Activated T-cell treated with anti-CD3 and anti-CD28 coated beads, Interleukin-2, amount 50 U/mL, for 24 hours (primary cell): ENCODE measurements at places on chromosomes 3 and 15.

DNA sequence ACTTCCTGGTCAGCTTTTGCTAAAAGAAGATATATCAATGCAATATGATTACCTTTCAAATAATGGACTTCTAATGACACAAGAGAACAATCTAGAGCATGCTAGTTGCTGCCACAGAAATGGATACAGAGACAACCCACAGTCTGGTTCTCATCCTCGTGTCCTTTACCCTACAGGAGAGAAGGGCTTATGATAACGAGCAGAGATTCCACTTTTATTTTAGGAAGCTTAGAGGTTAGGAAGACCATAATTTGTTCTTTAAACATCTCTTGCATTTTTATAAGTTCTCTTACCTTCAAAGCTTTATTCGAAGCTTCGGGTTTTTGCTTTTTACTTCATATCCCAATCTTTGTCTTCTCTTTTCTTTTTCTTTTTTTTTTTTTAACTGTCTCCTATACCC lies 39.1 kb downstream of the FILIP1L start:
- no peak for DNase-seq

- DNase-seq: no peak
Measured at GRCh38 chr3:56522374-56522773, 34.6 kb upstream of the CCDC66 start.

- DNase-seq: no peak
Measured at GRCh38 chr15:67587331-67587730, 44.8 kb downstream of the MAP2K5 start.

- DNase-seq: no peak
Measured at GRCh38 chr15:90358124-90359033, 6.3 kb downstream of the ZNF774 start.

GRCh38 chr3:33438881-33439545 lies 1.2 kb downstream of the UBP1 start:
- no peak for DNase-seq

- DNase-seq: no peak
Measured at GRCh38 chr3:44031387-44032380, 210.0 kb upstream of the TOPAZ1 start.

GRCh38 chr15:79115986-79116665 lies 25.5 kb upstream of the RASGRF1 start:
- no peak for DNase-seq

DNA sequence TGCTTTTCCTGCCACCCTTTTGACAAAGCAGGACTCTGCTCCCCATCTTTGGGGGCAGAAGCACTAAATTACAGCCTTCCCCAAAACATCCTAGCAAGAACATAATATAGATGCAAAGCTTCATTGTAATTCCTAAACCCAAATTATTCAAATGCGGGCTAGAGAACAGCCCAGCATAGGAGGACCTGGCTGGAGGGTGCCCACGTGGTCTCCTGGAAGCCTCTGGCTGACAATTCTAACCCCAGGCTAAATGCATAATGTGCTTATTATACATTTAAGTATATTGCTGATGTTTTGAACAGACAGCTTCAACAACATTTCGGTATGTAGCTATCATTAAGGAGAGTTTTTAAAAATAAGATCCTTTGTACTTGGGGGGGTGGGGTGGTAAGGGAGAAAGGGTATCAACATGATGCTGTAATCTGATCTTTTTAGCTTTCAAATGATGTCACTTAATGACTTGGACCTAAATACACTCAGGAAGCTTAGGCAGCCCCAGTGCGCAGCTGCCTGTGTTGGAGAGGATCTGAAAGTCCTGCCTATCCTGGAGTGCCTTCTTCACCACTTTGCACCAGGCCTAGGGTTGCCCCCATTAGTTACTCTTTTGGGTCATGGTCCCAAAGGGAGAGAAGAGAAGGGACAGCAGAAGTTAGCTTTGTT lies 57.2 kb upstream of the USP3 start:
- no peak for DNase-seq

GRCh38 chr3:128854475-128854874 lies 24.9 kb upstream of the ACAD9 start:
- DNase-seq: no peak

DNA sequence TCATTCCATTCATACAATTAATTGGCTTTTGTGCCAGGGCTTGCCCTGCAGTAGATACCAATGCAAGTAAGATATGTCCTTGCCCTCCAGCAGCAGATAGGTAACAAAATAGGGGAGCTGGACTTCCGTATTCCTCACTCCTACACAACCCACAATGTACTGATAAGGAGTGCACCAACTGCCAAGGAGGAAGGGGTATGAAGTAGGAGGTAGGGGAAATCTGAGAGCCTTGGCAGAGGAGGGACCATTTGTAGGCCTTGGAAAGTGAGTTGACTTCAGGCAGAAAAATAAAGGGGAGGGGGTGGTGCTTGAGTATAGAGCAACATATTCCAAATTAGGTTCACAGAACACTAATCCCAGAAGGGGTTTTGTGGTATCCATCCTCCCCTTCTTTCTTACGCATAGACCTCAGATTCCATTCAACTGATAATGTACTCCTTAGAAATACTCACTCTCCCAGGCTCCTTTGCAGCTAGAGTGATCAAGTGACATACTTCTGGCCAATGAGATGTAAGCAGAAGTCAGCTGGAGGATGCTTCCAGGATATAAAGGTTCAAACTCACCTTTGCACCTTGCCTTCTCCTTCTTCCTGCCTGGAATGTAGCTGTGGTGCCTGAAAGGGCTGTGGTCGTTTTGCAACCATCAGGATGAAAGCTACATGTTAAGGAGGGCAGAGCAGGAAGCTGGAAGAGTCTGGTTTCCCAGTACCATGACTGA lies 127.1 kb upstream of the SMAD3 start:
- no peak for DNase-seq

- no peak for DNase-seq
Measured at GRCh38 chr15:99453637-99454030, 112.2 kb upstream of the MEF2A start.

GRCh38 chr3:153245661-153246060 lies 83.6 kb downstream of the RAP2B start:
- no peak for DNase-seq

DNA sequence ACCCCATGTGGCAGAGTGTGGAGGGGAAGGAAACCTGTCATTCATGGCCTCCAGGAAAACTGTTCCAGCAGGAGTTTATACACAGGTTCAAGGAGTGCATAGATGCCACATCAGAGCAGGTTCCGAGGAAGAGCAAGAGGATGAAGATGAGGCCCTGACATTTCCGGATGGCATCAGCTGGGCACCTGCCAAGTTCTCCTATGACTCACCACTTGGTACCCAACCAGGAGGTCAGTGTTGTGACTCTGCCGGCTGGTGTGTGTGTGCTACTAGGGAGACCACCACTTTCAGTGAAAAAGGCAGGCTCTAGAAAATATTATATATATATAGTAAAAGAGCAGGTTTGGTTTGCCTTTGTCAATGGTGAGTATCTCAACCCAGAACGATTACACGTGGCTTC lies 69.3 kb downstream of the NTRK3 start:
- DNase-seq: no peak

DNA sequence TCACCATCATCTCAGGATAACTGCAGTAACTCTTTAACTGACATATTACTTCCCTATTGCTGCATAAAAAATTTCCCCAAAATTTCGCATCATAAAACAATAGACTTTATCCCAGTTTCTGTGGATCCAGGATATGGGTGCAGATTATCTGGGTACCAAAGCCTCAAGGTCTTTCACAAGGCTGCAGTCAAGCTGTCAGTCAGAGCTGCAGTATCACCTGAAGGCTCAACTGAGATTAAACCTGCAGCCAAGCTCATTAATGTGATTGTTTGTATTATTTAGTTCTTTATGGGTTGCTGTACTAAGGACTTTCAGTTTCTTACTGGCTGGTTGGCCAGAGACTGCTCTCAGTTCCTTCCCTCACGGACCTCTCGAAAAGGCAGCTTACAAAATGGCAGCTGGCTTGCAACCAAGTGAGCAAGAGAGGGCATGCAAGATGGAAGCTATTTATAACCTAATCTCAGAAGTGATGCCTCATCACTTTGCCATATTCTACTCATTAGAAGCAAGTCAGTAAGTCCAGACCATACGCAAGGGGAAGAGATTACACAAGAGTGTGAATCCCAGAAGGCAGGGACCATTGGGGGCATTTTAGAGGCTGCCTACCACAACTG lies 54.9 kb downstream of the DCUN1D1 start:
- DNase-seq: no peak

DNA sequence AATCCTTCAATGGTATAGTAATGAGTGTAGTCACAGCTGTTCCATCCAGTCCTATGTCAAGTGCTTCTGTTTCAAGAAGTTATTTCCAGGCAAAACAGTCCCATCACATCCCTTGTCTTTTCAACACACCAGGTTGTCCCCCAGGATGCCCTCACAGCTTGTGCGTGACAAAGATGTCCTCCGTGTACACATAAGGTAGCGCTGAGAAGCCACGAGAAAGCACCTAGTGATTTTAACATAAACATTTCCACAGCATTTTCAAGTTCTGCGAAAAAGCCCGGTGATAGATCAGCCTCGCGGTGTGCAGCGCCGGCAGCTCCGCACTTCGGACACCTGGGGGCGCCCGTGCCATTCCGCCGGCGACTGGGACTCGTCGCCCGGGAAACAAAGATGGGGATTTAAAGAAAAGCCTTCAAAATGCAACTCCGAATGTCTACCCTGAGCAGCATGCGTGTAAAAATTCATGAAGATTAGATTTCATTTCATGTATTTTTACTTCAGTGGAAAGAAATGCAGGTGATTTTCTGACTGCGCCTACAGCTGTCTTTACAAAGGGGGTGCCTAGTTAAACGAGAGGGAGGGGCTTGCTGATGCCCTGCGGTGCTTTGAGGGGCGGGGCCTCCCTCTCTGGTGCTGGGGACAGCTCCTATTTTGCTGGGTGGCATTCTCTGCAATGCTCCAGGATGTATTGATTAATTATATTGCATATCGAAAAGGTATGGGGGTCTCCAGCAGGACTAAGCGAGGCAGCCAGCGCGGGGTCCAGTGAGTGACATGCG lies 49.9 kb downstream of the KY start:
- DNase-seq: peak; percentile 77

- DNase-seq: no peak
Measured at GRCh38 chr15:50358845-50359244, 3.8 kb upstream of the GABPB1 start.

DNA sequence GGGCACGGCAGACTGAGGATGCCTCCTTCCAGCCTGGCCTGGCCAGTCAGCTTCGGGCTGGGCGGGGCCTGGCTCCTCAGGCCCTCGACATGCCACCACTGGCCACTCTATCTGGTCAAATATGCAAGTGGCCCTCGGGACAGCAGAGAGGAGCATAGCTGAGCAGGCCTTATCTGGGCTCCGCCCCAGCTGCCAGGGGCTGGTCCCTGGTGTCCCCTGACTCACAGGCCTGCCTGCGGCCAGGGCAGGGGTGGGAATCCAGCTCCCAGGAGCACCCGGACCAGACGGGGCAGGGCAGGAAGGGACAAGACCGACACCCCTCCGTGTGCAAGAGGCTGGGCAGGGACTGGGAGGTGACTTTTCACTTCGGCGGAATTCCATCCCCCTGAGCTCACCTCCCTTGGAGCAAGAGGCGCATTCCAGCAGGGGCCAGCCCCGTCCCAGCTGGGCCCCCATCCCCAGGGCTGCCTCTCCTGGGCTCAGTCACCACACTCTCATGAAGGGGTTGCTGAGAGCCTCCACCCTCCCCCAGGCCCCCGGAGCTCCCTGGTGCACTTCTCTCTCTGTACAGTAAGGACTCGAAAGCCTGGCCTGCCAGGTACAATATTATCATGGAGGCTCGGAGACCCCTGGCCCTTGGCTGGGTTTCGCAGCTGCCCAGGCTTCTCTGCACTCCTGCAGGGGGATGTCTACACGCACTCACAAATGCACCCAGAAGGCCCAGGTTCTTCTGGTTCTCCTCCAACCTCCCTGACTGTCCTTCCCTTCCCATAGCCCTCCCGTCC lies 29.5 kb downstream of the WNT7A start:
- no peak for DNase-seq

DNA sequence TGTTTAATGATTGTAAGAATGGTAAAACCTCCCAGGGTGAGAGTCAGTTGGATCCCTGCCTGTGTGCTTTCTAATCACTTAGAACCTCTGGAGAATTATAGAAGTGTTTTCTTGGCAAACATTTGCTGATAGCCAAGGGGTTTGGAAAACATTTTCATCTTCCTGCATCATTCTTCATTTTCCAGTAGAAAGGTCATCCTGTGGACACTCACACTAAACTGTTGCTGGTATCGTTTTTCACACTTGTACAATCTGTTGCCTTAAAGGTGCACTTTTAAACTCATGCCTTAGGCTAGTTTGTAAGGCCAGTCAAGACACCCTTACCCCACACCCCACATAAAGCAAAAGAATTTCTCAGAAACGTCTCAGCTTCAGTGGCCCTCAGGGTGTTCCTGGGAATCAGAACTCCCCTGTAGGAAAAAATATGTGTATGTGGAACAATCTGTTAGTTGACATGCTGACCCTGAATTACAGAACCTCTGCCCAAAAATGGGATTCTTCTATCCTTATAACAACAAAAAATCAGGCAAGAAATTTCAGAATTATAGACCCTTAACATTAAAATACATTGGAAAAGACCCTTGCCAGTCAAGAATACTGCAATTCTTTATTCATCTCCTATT lies 5.8 kb upstream of the PLD1 start:
- no peak for DNase-seq

- no peak for DNase-seq
Measured at GRCh38 chr3:114223143-114223542, 14.2 kb downstream of the ZNF80 start.

GRCh38 chr3:126448136-126448892 lies 27.4 kb downstream of the ZXDC start:
- no peak for DNase-seq

- DNase-seq: no peak
Measured at GRCh38 chr3:115099986-115100571, 47.0 kb downstream of the ZBTB20 start.

GRCh38 chr3:44991326-44991725 lies 15.3 kb downstream of the EXOSC7 start:
- DNase-seq: no peak

- DNase-seq: no peak
Measured at GRCh38 chr3:16888785-16889607, 4.2 kb downstream of the PLCL2 start.

DNA sequence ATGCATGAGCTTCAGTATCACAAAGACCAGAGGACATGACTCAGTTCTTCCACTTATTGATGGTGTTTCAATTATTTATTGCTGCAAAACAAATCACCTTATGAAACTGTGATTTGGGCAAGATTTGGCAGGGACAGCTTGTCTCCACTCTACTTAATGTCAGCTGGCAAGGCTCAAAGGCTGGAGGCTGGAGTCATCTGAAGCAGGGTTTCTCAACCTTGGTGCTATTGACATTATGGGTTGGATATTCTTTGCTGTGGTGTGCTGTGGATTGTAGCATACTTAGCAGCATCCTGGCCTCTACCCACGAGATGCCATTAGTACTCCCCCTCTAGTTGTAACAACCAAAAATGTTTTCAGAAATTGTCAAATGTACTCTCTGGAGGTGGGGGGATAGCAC lies 138.8 kb upstream of the PEX5L start:
- no peak for DNase-seq

- no peak for DNase-seq
Measured at GRCh38 chr3:78090382-78090781, 1050.5 kb downstream of the ROBO2 start.

- DNase-seq: no peak
Measured at GRCh38 chr15:35827141-35827540, 281.2 kb upstream of the DPH6 start.

- no peak for DNase-seq
Measured at GRCh38 chr3:2078821-2079220, 19.8 kb upstream of the CNTN4 start.
